T-helper 9 cell (primary cell): ENCODE measurements at places on chromosomes 6 and 20.

DNA sequence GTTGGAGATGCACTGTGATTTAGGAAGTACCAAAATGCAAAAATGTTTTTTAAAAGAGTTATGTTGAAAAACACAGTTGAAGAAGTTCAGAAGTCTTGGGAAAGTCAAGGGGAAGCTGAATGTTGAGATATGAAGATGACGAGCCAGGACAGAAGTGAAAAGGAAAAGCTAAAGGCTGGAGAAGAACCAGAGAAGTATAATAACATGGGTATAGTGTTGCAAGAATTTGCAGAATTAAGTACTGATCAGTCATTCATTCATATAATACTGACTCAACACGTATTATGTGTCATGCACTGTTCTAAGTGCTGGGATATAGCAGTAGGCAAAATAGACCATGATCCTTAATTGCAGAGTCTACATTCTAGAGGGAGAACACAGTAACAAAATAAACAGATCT is 432.8 kb downstream of the CDC5L start:
- DNase-seq, result no peak

DNA sequence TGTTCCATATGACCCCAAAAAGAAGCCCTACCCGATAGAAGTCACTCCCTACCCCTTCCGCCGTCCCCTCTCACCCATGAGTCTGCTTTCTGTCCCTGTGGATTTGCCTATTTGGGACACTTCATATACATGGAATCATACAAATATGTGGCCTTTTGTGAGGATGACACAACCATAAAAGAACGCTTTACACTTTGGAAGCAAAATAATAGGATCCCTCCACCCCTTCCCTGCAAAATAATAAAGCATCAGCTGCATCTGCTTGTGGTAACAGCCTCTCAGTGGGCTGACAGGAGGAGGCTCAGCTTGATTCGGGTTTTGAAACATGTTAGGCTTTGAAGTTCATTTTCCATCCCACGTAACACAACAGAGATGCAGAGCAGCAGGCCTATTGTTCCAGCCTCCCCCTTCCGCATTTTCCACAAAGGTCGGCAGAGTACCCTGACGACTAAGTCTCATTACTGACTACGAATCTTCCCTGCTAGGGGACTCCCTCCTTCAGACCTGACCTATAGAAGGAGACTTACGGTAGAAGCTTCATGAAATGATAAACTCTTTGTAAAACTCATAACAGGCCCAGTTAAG is 99.1 kb downstream of the ALDH8A1 start:
- DNase-seq, result no peak

DNA sequence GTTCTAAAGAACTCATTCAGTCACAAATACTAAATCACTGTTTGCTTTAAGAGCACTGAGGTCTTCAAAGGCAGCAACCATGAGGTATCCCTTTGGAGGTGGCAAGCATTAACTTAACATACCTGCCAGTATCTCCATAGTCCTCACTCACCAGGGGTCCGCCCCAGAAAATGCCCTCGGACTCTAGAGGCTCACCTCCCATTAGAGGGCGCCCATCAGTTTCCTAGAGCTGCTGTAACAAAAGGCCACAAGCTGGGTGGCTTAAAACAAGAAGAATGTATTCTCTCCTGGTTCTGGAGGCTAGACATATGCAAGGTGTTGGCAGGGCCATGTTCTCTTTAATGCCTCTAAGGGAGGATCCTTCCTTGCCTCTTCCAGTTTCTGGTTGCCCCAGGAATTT is 12.0 kb upstream of the RNGTT start:
- no peak for DNase-seq

DNA sequence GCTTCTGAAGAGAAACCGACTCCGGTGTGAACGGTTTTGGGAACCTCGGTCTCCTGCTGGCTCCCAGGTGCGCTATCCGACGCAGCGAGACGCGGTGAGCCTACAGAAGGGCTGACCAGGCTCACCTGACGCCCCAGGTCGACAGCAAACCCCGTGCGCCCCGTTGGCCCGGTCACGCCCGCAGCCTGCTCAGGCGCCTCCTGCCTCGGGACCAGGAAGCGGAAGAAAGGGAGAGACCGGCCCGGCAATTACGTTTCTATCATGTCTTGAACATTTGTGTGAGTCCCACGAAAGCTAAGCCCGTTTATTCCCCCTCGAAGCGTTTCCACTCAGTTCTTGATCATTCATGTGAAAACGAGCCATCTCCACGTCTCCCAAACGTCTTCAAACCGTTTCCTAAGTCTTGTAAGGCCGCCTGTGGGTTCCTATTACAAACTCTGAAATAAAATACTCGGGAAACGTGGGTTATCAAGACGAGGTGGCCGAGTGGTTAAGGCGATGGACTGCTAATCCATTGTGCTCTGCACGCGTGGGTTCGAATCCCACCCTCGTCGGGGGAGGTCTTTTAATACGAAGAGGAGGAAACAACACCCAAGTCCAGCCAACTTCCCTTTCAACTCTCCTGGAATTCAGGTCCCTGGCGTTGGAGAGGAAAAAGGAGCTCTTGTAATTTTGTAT is 150.5 kb upstream of the PRSS16 start:
- DNase-seq, result no peak

DNA sequence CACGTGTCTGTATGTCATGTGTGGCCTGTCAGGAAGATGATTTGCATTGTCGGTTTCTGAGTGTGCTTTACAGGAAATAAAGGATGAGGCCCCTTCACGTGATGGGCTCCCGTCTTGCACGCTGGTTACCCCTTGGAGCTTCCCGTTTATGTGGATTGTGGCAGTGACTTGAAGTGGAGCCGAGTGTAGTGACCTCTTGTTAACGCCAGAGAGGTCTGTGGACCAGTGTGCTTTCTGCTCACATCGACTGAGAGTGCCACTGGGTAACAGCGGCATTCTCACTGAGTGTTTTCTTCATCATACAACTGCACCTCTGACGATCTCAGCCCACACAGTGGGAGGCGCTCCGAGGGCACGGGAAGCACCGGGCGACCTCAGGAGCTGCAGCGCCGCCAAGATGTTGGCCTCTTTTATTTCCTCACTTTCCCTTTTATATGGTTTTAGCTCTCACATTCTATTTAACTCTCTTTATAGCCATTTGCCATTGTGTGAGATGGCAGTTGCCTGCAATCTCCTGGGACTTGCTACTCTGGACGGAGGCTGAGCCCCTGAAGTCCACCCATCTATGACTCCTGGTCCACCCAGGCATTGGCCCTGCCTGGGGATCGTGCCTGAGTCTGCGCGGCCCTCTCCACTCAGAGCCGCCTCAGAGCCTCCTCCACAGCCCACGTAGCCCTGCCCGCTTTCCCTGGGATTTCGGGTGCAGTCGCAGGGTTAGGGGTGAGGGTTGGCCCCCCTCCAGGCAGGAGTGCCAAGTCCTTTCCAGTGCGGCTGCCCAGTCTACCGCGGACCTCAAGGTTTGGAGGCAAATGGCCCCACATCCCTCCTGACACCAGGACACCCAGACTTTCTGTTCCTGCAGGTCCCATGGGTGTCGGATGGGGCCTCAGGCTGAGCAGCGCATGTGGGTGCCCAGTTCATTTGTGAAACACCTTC is 238.9 kb downstream of the ERMARD start:
- DNase-seq, result no peak

- no peak for DNase-seq
Observed at GRCh38 chr6:134634966-134635365, 314.9 kb downstream of the ALDH8A1 start.

DNA sequence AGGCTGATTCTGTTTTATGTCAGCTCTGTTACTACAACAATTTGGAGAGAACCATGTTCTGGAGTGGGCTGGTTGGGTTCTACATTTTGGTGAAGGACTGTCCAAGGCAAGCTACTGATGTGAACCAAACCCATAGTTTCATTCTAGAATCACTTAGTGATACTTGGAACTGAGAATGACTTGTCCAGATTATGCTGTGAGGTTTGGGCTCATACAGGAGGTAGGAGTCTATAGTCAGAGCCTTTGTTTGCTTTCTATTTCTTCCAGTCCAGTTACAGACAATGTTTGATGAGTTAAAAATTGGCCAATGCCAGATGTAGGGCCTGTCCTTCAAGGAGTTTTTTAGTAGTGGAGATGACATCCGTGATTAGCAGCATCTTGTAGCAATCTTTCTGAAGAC is 97.9 kb downstream of the LRRC1 start:
- no peak for DNase-seq

DNA sequence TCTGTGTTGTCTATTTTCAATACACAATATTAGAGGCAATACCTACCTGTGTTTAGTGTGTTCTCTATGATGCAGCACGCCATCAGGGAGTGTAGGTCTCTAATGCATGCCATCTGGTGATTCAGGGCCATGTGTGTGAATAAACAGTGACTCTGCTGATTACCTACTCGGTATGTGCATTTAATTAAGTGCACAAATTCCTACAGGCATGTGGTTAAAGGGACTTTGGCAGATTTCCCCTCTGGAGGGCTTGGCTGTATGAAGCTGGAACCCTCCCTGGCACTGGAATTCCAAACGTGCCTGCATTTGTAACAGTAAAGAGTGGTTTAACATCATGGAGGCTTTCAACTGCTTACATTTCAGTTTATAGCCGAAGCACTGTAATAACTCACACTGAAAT is 401.5 kb upstream of the SASH1 start:
- DNase-seq, result no peak

DNA sequence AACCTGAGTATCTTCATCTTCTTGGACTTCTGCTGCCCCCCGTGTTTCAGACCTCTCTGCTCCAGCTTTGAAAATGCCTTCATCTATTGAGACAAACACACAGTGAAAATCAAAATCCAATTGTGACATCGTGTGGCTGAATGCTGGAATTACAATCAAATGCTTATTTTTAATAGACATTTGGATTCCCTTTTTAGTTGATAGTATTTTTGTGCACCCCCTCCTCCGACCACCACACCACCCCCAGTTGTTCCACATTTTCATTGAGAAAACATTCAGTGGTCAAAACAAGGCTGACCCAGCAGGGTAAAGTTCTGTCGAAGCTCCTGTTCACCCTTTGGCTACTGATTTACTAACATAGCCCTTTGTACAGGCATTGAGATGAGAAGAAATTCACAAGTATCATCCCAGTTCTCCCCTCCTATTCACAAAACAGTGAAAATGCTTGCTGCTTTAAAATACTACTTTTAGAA is 79.0 kb downstream of the NRSN1 start:
- DNase-seq, result no peak

DNA sequence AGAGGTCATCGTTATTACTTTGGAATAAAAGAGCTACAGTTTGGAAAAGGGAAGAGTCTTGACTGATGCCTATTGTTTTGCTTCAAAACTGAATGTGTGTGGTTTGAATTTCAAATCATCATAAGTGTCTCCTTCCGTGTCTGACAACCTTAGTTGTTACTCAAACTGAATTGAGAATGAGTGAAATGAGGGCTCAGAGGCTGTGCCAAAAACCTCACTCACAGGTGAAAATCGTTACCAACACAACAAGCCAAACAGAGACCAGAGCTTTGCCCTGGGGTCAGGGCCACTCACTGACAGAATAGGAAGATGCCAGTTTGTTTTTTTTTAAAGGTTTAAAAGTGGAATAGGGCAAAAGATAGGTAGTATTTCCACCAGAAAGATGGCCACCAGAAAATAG is 15.2 kb upstream of the SIRT5 start:
- no peak for DNase-seq

DNA sequence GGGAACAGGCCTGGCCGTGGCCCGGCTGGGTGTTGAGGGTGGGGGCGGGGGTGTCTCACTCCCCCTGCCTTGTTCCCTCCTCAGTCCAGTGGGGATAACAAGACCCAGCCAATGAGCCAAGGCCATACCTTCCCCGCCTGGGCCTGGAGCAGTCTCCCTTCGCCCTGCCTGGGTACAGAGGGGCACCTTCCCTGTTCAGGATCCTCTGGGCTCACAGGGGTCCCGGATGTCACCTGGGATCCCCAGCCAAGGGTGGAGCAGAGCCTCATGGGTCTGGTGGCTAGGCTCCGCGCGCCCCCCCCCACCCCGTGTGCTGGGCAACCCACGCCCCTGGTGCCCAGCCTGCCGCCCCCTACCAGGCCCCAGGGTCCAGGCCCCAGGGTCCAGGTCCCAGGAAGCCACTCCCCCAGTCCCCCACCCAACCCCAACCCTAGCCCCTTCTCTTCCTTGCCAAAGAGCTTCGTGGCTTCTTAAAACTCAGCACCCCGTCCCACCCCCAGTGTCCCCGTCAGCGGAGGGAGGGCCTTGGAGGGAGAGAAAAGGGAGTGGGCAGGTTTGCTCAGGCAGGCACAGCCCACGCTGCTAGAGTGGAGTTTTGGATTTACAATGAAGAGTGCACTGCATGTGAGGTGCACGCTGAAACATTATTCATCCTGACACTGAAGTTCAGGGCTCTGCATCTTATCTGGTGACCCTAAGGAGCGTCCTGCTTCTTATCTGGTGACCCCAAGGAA is 11.8 kb downstream of the HRH3 start:
- DNase-seq, result no peak

GRCh38 chr20:38271608-38272120 is 11.1 kb upstream of the KIAA1755 start:
- DNase-seq, result no peak
